Activated CD8-positive, alpha-beta memory T cell treated with anti-CD3 and anti-CD28 coated beads for 4 hours (primary cell): ENCODE measurements at places on chromosomes 4 and X.

GRCh38 chr4:95694411-95694810, 145.5 kb upstream of the PDHA2 start:
- DNase-seq: no peak

DNA sequence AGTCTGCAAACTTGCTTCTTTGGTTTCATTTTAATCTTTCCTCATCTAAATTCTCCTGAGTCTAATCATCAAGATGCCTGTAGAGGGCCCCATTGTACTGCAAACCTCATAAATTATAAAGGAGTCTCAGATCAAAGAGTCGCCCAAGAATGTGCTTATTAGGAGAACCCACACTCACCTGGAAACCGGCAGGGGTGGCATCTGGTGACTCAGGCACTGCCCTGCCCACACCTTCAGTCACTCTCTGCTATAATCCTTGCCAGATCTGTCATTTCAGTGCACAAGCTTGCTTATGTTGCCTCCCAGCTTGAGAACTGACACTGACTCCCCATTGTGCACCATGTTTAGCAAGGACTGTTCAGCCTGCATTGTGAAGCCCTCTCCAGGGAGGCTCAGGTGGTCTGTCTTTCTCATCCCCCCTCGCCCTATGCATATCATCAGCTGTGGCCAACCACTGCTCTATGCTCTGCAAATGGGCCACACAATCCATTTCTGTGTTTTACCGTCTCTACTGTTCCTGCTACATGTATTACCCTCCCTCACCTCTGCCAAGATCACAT, 12.4 kb downstream of the EPGN start:
- DNase-seq: no peak

- no peak for DNase-seq
These were observed at the start of gene YIPF7 for GRCh38 chr4:44651425-44651824. TSS of gene YIPF7 (minus strand) at chr4:44651625. CDS start at chr4:44650100, 1,525 bp downstream.

- DNase-seq: no peak
These were observed 532.2 kb upstream of the AGA start for GRCh38 chr4:177974461-177974860.

DNA sequence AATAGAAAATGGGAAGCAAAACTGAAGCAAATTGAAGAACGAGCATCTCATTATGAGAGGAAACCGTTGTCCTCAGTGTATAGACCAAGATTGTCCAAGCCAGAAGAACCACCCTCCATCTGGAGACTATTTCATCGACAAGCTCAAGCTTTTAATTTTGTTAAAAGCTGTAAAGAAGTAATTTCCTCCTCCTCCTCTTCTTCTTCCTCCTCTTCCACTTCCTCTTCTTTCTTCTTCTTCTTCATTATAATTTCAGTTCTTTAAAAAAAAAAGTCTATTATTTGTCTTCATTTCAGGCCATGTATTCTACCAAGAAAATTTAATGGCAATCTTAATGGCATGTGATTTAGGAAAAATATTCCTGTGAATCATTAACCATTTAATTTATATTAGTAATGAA, 7.6 kb downstream of the PRIMPOL start:
- DNase-seq: no peak

DNA sequence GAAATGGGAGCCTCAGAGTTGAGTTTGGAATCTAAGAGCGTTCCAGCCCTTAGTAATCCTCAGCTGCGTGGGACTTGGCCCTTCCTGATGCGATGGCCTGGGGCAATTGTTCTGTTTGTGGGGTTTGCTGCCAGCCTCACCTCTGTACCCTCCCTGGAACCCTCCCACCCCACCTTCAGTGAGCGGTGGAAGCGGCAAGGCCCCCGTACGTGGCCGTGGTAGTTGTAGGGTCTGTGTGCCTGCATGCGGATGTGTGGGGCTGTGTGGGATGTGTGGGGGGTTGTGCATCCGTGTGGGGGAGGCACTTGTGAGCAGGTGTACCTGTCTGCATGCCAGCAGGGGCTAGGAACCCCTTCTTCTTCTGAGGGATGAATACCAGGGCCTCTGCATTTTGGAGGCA, 65.4 kb upstream of the ADRA2C start:
- DNase-seq: no peak

DNA sequence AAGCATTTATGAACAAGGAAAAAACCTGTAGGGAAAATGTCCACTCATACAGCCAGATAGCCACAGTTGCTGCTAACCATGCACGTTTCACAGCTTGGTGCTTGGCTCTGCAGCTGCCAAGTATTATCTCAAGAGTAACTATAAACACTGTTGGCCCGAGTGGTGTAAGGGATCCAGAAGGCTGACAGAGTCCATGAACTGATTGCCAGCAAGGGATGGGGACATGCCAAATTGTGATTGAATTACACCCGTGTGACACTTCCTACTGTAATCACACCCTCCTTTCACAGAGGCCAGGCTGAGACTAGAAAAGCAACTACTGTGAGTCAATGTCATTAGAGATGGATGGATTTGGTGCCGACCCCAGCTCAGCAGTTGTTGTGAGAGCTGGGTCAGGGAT, 223.9 kb upstream of the ANKRD50 start:
- no peak for DNase-seq

GRCh38 chr4:159719531-159719930, 616.7 kb downstream of the RAPGEF2 start:
- no peak for DNase-seq

- DNase-seq: peak; percentile 13
These were observed 14.7 kb upstream of the ATP8A1 start for GRCh38 chr4:42671431-42672194.

- DNase-seq: no peak
These were observed 84.6 kb upstream of the STS start for GRCh38 chrX:7062903-7063302.

- DNase-seq: no peak
These were observed 126.8 kb downstream of the KLHL8 start for GRCh38 chr4:87093443-87094123.

- no peak for DNase-seq
These were observed 43.3 kb downstream of the MTMR1 start for GRCh38 chrX:150736475-150736874.

- no peak for DNase-seq
These were observed 52.6 kb downstream of the ZFYVE28 start for GRCh38 chr4:2365913-2366210.

DNA sequence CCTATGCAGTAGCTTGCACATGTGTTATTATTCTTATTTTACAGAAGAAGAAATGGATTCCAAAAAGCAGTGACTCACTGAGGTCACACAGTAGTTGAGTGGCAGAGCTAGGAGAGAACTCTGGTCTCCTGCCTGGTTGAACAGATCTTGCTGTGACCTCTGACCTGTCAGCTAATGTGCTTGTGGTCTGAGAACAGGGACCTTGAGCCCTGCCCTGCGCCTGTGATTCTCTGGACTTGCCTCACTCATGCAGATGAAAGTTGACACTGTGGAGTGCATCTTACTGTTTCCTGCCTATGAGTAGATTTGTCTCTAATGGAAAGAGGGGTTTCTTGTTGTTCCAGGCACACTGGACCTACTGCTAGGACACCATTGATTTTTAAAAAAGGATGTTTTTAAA, 32.3 kb downstream of the ETNPPL start:
- no peak for DNase-seq

DNA sequence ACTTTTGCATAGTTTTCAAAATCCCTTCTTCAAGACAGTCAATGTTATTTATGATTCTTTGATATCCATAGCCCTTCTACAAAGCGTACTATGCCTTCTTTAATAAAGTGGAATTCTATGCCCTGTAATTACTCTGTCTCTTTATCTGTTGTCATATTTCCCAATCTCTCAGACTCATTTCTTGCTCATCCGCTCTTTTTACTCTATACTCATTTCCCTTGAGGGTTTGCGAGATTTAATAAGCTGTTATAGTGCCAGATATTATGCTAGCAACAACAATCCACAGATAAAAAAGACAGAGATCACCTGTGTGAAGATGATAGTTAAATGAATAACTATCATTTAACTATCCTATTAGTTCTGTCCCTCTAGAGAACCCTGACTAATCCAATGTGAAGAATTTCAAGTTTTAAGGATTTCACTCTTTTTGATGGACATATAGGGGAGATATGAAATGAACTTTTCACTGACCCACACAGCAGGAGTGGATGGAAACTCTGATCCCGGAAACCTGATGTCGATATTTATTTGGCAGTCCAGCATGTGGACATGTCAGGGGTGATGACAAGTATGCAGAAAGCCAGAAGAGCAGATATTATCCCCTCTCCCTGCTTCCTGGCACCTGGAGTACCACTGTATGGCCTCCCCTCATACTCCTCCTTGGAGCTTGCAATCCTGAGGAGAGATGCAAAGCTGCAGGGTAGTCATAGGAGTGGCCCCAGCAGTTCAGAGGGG, 49.7 kb downstream of the TMEM156 start:
- no peak for DNase-seq

DNA sequence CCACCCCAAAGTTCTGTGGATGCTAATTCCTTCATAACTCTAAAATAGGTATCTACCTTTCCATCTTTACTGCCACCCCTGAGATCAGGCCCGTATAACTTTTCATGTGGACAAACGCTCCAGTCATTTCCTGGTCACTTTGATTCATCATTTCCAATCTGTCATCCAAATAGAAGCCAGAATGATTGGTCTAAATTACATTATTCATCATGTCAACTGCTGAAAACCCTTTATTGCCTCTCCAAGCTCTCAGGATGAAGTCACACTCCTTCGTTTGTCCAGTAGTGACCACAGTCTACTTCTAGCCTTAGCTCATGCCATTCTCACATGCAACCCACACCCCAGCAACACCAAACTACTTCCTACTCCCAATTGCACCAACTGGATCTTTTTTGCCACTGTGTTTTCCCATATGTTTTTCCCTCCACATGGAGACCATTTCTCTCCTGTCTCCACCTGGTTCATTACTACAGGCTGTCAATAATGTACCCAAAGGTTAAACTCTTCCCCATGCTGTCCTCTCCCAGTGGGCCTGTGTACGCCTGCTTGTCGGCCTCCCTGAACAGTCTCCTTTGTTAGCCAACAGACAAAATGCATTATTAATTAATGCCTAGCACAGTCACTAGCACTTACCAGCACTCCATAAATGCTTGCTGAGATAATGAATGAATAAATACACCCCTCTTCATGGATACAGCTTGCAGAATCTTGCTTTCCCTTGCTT, 382.6 kb upstream of the NOCT start:
- no peak for DNase-seq

GRCh38 chr4:8278009-8278395, 8.4 kb downstream of the HTRA3 start:
- no peak for DNase-seq

DNA sequence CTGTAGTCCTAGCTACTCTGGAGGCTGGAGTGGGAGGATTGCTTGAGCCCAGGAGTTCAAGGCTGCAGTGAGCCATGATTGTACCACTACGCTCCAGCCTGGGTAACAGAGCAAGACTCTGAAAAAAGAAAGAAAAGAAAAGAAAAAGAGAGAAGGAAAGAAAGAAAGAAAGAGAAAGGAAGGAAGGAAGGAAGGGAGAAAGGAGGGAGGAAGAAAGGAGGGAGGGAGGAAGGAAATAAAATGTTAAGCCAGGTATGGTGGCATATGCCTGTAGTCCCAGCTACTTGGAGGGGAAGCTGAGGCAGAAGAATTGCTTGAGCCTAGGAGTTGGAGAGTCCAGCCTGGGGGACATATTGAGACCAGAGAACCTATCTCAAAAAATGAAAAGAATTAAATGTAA, 12.0 kb downstream of the STAP1 start:
- DNase-seq: no peak

DNA sequence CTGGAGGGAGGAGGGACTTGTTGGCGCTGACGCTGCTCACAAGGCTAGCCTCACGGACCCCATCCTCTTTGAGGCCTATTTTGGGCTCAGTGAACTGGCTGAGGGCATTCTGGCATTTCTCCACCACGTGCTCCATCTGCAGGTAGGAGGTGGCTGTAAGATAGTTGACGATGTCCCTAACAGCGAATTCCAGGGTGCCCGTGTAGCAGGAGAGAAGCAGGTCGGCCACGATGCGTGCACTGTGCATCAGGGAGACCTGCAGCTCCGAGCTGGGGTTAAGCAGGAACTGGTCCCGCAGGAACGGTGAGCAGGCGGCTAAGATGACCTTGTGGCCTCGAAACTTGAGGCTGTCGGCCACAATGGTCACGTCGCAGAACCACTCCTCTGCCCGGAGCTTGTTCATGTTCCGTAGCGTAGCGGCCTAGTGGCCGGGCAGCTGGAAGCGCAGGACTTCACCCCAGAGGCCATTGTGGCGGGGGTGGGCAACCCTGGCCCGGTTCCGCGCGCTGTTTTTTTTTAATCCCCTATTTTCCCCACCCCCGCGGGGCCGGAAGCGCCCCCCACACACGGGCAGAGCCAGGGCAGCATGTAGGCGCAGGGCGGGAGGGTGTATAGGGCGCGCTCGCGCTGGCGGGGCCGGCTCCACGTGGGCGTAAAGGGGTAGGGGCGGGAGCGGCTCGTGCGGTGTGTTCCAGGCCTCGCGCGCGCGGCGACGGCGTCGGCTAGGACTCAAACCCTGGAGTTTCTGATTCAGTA, 73.2 kb downstream of the UBE2K start:
- no peak for DNase-seq

- DNase-seq: no peak
These were observed 38.5 kb upstream of the POU3F4 start for GRCh38 chrX:83469551-83469950.

- DNase-seq: no peak
These were observed 184.2 kb downstream of the GASK1B start for GRCh38 chr4:157988641-157989040.

DNA sequence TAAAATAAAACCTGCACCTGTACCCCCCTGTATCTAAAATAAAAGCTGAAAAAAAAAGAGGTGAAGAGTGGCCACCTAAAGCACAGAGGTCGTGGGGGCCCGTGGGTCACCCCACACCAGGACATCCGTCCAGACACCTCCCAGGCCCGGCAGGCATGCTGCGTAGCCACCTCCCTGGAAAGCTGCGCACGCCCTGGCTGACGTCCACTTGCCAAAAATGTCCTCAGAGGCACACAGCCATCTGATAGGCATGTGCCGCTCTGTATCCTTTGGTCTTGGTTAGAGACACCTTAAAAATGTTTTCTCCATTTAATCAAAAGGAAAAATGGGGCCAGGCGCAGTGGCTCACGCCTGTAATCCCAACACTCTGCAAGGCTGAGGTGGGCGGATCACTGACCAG, 17.7 kb downstream of the FAM53A start:
- DNase-seq: no peak

DNA sequence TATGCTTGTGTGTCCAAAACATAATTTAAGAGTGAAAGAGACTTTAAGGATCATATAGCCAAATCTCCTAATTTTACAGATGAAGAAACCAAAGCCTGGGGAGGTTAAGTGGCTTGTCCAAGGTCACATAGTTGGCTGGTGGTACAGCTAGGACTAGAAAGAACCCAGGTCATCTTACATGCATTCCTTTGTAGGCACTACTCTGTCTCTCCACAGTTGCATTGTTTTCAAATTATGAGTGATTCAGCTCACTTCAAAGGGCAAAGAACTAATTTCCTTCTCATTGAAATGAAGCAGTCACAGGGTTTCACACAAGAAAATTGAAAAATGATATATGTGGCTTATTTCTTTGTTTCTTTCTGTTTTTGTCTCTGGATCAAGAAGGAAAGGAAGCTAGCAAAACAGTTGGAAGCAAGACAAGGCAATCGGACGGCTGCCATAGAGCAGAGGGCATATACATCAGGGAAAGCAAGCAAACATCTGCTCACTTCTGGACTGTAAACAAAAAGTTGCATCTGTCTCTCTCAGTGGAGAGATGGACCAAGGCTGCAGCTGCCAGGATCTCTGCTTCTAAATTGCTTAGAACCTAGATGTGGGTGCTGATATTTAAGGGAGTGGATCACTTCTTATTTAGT, 107.5 kb upstream of the AMOT start:
- no peak for DNase-seq
